ENCODE measurements at places on chromosomes 6 and 20. TPM values are rescaled to one million over a fixed set of nuclear protein-coding genes. Genes with fewer than 3 reads are reported as not detected.

The SYS1 gene
- 25.6 TPM for total RNA-seq

The ADGRB3 gene
- 13.9 TPM for total RNA-seq

The FOXQ1 gene
- total RNA-seq = 0.53 TPM

The SLC17A2 gene
- not detected for total RNA-seq

- no peaks in the 10 kb centered on the region for H3K4me1 ChIP-seq
- peaks cover 3% of the 10 kb centered on the region for H3K27me3 ChIP-seq
- H3K27ac ChIP-seq = no peak overlapping the region
- H3K36me3 ChIP-seq = no peaks in the 10 kb centered on the region
- no peak overlapping the region for H3K4me3 ChIP-seq
- no peak for DNase-seq
Measured at GRCh38 chr20:5045906-5046305, 44.6 kb upstream of the SLC23A2 start.

DNA sequence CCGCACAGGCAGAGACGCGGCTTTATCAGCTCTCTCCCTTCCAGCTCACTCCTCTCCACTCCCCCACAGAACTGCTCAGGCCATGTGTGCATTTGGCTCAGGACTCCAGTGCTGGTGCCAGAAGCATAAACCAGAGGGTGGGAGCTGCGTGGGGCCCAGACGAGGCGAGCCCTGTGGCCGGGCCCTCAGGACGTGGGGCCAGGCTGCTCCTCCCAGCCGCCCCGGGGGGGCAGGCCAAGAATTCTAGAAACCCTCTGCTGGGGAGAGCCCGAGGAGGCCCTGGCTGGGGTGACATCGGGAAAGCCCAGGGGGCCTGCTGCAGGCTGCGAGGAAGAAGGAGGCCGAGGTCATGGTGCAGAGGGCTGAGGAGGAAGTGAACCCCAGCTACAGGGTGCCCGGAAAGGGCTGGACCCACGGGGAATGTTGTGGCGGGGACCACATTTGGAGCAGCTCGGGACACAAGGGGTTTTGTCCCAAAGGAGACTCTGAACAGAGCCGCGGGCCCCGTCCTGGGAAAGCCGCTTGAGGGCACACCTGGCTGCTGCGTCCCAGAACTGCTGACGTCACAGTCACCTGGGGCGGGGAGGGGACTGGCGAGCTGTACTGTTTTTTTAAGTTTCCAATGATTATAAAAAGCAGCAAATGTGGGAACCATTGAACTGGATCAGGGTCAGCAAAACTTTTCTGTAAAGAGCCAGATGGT, 107.1 kb downstream of the BANF2 start:
- no peaks in the 10 kb centered on the region for H3K36me3 ChIP-seq
- peak; percentile 59 for DNase-seq
- H3K27ac ChIP-seq = peak overlapping the region; percentile 91
- H3K4me1 ChIP-seq = peaks cover 40% of the 10 kb centered on the region
- H3K4me3 ChIP-seq = no peak overlapping the region

GRCh38 chr6:129015721-129016120, 132.8 kb downstream of the LAMA2 start:
- H3K27ac ChIP-seq = no peak overlapping the region
- peaks cover 2% of the 10 kb centered on the region for H3K36me3 ChIP-seq
- DNase-seq = no peak
- H3K27me3 ChIP-seq = no peaks in the 10 kb centered on the region

DNA sequence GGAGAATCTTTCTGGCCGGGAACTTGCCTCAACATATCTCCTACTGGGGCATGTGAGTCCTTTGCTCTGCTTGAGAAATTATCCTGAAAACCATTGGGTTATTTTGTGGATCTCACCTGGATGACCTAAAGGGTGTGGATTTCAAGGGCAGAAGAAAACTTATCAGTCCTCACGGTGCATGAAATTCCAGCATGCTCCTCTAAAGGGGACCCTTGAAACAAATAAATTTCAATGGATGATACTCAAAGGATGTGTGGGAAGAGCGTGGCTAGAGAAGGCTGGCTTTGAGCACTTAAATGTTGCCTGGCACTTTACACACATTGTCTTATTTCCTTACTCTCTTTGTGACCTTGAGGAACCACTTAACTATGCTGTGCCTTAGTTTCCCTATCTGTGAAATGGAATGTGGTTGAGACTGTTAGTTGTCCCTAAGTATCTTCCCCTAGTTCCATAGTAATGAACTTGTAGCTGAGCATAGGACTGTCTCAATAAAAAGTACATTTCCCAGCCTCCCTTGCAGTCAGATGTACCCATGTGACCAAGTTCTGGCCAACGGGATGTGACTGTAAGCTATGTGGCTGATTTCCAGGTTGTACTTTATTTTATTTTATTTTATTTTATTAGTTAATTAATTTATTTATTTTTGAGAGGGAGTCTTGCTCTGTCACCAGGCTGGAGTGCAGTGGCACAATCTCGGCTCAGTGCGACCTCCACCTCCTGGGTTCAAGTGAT, 81.9 kb upstream of the PTPN1 start:
- peaks cover 29% of the 10 kb centered on the region for H3K4me1 ChIP-seq
- no peak overlapping the region for H3K27ac ChIP-seq
- no peaks in the 10 kb centered on the region for H3K27me3 ChIP-seq

GRCh38 chr6:45483021-45483420, 105.3 kb upstream of the SUPT3H start:
- no peaks in the 10 kb centered on the region for H3K36me3 ChIP-seq
- no peaks in the 10 kb centered on the region for H3K27me3 ChIP-seq
- no peak for DNase-seq
- H3K4me3 ChIP-seq = no peak overlapping the region
- peaks cover 33% of the 10 kb centered on the region for H3K4me1 ChIP-seq
- peak overlapping the region; percentile 41 for H3K27ac ChIP-seq

DNA sequence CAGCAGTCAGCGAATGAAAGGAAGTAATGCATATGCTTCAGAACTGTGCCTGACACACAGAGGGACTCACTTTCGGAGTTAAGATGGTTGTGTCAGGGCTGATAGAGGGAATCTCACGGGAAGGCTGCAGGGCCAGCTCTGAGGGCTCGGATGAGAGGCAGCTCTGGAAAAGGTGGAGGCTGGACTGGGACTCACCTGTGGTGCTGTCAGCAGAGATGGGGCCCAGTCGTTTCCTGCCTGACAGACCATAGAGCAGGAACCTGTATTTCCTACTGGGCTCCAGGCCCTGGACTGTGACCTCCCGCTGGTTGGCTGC, 9.3 kb downstream of the CYP21A2 start:
- H3K36me3 ChIP-seq = no peaks in the 10 kb centered on the region
- peaks cover 17% of the 10 kb centered on the region for H3K4me1 ChIP-seq
- no peaks in the 10 kb centered on the region for H3K27me3 ChIP-seq
- H3K4me3 ChIP-seq = no peak overlapping the region

- H3K36me3 ChIP-seq = peaks cover 10% of the 10 kb centered on the region
- DNase-seq = no peak
- H3K4me3 ChIP-seq = no peak overlapping the region
- peaks cover 40% of the 10 kb centered on the region for H3K4me1 ChIP-seq
- peak overlapping the region; percentile 79 for H3K27ac ChIP-seq
Measured at GRCh38 chr6:80940571-80940970, 811.9 kb downstream of the TENT5A start.

DNA sequence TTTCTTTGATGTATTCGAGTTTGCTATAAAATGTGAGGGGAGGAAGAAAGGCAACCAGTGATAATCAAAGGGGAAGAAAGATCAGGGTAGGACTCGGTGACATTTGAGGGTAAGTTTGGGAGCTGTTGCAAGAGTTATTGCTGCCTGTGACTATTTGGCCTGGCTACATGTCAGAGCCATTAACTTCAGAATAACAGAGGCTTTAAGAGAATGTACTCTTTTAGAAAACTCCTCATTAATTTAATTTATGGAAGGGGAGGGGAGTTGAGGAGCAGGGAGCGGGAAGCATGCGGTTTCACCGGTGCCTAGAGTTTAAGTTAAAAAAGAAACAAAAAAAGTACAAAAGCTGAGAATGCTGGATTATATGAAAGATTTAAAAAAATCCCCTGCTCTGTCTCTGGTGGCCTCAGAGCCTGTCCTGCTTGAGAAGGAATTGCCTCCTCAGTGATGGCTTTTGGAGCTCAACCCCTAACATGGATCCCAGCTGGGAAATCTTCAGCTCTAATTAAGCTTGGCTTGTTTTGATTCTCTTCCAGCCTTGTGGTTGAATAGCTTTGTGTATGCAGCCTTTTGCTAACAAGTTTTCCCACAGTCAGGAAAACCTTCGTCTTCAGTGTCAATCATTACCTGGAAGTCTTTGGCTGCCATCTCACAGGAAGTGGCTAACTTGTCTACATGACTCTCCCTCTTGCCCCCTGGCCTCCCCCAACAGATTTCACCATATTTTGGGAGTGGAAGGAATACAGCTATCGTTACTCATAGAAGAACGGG, 238.2 kb downstream of the SOX4 start:
- DNase-seq = no peak
- peaks cover 4% of the 10 kb centered on the region for H3K36me3 ChIP-seq
- H3K27ac ChIP-seq = peak overlapping the region; percentile 91

DNA sequence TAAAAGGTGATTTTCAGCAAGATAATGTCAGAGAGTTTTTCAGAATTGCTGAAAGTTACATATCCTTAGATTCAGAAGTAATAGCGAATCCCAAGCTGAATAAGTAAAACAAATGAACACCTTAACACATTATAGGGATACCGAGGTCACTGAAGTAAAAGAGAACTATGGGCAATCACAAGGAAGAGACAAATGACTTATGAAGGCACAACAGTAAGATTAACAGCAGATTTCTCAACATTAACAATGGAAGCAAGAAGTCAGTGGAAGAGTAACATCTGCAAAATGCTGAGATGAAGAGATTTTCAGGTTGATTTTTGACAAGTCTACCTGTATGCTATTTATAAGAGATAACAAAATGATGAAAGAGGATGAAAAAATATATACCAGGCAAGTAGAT, 86.1 kb upstream of the EZR start:
- H3K4me1 ChIP-seq = peaks cover 13% of the 10 kb centered on the region
- H3K27me3 ChIP-seq = no peaks in the 10 kb centered on the region
- no peak overlapping the region for H3K27ac ChIP-seq
- DNase-seq = no peak
- H3K4me3 ChIP-seq = no peak overlapping the region
- H3K36me3 ChIP-seq = peaks cover 19% of the 10 kb centered on the region

DNA sequence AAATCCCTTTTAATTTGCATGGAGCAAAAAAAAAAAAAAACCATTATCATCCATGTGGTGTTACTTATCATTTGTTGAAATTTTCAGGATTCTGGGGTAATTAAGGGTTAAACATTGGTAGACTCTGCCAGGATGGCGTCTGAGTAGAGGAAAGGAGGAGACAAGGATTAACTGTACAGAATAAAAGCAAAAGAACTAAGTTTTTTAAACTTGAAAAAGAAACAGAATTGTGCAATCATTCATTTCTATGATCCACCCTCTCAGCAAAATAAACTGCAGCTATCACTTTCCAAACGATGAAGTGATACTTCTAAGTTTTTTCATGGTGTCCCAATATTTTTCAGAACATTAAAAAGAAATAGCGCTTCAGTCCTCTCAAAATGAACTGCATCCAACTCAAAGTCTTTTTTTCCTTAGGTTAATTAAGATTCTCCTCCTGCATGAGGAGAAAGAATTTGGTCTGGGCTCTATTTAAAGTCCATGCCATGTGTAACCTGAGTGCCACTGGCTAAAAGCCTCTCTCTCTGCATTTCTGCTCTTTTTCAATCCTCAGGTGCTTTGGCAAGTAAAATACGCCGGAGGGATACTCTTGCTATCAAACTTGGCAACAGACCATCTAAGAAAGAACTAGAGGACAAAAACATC, 69.5 kb upstream of the LTV1 start:
- peak overlapping the region; percentile 88 for H3K27ac ChIP-seq
- DNase-seq = no peak
- H3K27me3 ChIP-seq = no peaks in the 10 kb centered on the region
- peaks cover 31% of the 10 kb centered on the region for H3K36me3 ChIP-seq

DNA sequence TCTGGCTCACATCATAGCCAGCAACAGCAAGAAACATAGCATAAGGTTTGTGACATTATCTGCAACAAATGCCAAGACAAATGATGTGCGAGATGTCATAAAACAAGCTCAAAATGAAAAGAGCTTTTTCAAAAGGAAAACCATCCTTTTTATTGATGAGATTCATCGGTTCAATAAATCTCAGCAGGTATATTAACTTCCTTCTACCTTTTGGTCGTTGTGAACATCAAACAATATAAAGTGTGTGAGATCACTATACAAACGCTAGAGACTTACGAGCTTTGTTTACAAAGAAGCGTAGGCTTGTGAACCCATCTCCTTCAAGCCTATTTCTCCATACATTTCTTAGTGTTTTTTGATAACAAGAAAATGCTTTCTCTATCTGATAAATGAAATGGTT, 3.5 kb downstream of the WRNIP1 start:
- H3K27ac ChIP-seq = no peak overlapping the region
- peaks cover 3% of the 10 kb centered on the region for H3K36me3 ChIP-seq
- peaks cover 42% of the 10 kb centered on the region for H3K4me1 ChIP-seq
- H3K27me3 ChIP-seq = no peaks in the 10 kb centered on the region
- no peak for DNase-seq
- H3K4me3 ChIP-seq = peak overlapping the region; percentile 90

- H3K4me1 ChIP-seq = peaks cover 36% of the 10 kb centered on the region
- no peaks in the 10 kb centered on the region for H3K36me3 ChIP-seq
- H3K27me3 ChIP-seq = no peaks in the 10 kb centered on the region
- no peak overlapping the region for H3K27ac ChIP-seq
Measured at GRCh38 chr6:79416931-79417330, 120.3 kb downstream of the LCA5 start.

DNA sequence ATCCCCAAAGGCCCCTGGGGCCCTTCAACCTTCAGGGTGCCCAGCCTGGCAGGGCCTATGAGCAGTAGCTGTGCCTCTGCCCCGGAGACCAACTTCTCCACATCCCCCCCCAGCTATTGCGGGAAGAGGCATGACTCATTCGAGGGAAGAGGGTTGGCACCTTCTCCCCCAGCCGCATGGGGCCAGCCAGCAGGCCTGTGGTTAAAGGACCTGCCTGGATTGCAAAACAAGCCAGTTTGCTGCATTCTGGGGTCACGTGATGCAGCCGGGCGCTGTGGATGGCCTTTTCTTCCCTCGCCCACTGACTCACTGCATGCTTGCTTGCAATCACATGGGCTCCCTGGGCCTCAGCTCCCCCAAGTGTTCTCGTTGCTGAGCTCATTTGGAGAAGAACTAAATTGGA, 182.5 kb downstream of the MAFB start:
- H3K4me3 ChIP-seq = no peak overlapping the region
- DNase-seq = no peak
- H3K27ac ChIP-seq = no peak overlapping the region
- no peaks in the 10 kb centered on the region for H3K36me3 ChIP-seq

DNA sequence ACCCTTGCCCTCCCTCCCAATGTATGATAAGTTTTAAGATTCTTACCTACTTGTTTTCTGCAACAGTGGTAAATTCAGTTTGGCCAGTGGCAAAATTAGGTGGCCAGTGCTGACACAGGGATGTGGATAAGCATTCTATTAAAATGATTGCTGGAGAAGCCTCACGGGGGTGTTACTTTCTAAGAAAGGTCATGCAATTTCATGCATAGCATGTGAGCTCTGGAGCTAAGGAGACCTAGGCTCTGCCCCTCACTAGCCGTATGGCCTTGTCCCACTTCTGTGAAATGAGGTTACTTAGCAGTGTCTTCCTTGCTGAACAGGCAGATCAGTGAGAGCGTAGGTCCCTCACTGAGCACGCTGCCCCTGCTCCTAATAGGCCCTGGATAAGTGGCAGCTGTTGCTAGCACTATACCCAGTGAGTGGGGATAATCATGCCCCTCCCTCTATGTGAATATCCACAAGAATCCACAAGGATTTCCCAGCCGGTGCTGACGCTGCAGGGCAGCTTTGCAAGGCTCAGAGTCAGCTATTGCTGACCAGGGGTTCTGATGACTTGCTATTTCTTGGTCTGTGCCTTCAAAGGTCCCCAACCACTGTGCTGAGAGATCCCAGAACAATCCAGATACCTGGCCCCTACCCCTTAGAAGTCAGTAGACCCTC, 86.5 kb upstream of the MRPS10 start:
- H3K36me3 ChIP-seq = peaks cover 8% of the 10 kb centered on the region
- no peak for DNase-seq
- peak overlapping the region; percentile 36 for H3K27ac ChIP-seq
- no peak overlapping the region for H3K4me3 ChIP-seq

Measured in mesothelial cell of epicardium (in vitro differentiated cells).